ENCODE measurements at places on chromosomes 5 and 9. TPM values are rescaled to one million over a fixed set of nuclear protein-coding genes. Genes with fewer than 3 reads are reported as not detected.

SH3TC2 gene
- 1.1 TPM for polyA plus RNA-seq

- no peak overlapping the region for H3K4me3 ChIP-seq
- no peak for DNase-seq
- no peaks in the 10 kb centered on the region for H3K27me3 ChIP-seq
- no peaks in the 10 kb centered on the region for H3K4me1 ChIP-seq
Observed at GRCh38 chr9:76137931-76138330, 247.5 kb downstream of the PCSK5 start.

- H3K4me1 ChIP-seq: peaks cover 21% of the 10 kb centered on the region
- H3K27ac ChIP-seq: peak overlapping the region; percentile 100
- DNase-seq: no peak
- no peaks in the 10 kb centered on the region for H3K27me3 ChIP-seq
- H3K36me3 ChIP-seq: peaks cover 35% of the 10 kb centered on the region
Observed at GRCh38 chr5:141560151-141560550, 58.6 kb downstream of the DIAPH1 start.

DNA sequence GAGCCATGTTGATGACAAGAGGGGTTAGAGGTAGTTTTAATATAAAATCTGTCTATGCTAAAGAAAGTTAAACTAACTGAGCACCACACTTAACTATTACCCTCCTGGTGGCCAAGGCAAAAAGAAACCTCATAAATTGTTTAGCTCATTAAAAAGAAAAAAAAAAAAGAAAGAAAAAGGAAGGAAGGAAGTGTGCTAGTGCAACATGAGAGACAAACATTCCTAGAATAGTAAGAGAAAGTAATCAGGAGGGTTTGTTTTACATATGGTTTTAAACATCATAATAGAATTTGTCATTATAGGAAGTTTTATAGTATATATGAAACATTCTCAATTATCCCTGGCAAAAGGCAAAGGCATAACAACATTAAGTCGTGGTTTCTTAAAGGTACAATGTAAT lies 152.3 kb downstream of the SNX18 start:
- H3K4me1 ChIP-seq: no peaks in the 10 kb centered on the region
- no peaks in the 10 kb centered on the region for H3K36me3 ChIP-seq
- no peak overlapping the region for H3K27ac ChIP-seq
- no peaks in the 10 kb centered on the region for H3K27me3 ChIP-seq
- no peak overlapping the region for H3K4me3 ChIP-seq

Data from SK-N-SH (cell line).